ENCODE measurements at places on chromosomes 2 and 18.

- DNase-seq, result no peak
These were observed 8.6 kb upstream of the GPR55 start for GRCh38 chr2:230933521-230934180.

GRCh38 chr2:150997702-150998440, 263.8 kb downstream of the RBM43 start:
- DNase-seq, result peak; percentile 97

GRCh38 chr18:51588616-51589015, 391.1 kb upstream of the MEX3C start:
- no peak for DNase-seq

- DNase-seq, result no peak
These were observed 77.1 kb downstream of the CYRIA start for GRCh38 chr2:16588565-16588964.

GRCh38 chr2:50995610-50996009, 36.3 kb downstream of the NRXN1 start:
- peak; percentile 2 for DNase-seq

GRCh38 chr2:22530131-22530530, 854.8 kb upstream of the KLHL29 start:
- no peak for DNase-seq

DNA sequence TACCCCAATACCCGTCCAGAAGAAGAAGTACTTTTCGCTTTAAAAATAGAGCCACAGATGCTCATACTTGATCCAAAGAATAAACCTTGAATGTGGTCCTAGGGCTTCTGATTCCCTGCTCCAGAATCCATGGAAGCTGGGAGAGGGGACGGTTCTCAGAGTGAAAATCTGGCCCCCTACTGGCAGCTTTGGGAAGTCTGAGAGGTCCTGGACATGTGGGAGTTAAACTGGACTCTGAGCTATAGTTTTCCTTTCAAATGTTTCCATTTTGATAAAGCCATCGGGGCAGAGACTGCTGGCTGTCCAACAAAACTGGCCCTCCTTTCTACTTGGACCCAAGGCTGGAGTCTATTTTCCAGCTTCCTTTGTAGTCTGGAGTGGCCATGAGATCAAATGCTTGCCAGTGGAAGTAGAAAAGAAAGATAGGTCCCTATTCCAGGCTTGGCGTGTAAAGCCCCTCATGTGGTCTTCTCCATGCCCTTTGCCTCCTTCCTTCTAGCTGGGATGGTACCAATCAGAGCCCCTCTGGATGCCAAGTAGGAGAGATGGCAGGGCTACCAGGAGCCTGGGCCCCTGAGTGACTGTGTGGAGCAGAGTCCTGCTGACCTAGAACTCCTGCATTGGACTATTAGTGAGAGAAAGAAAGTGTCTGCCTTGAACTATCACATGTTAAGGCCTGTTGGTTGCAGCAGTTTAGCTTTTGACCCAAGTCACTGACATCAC, 37.7 kb upstream of the TBC1D8 start:
- peak; percentile 35 for DNase-seq

DNA sequence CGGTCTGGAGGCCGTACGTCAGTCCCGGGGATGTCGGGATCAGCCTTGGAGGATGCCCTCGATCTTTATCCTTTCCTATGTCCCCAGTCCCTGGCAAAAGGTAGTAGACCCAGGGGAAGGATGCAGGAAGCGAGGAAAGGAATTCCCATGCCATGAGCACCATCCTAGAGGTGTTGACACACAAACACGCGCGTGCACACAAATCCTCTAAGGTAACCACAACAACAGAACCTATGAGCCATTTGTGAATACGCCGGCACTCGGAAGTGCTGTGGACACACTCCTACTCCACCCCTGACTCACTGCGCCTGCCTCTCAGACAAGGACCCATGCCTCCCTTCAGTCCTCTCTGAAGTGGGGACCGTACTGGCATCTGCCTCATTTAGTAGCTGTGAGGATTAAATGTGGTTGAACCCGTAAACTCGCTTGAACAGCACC, 11.3 kb upstream of the MLPH start:
- DNase-seq, result peak; percentile 71

DNA sequence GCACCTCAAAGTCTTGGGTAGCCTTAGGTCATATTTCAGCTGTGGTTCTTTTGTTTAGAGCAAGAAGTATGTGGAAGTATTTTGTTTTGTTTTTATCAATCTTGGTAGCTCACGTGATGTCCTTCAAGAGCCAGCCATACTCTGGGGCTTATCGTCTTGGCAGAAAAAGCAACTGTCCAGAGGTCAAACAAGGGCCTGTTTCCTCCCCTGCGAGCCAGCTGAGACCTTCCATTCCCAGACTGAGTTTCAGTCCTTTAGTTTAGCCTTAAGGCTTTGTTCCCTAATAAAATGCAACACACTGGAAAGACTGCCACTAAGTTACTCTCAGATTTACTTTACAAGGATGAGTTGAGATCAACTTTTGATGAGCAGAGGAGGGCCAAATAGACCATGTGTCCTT, 63.5 kb downstream of the TXNL1 start:
- DNase-seq, result no peak

DNA sequence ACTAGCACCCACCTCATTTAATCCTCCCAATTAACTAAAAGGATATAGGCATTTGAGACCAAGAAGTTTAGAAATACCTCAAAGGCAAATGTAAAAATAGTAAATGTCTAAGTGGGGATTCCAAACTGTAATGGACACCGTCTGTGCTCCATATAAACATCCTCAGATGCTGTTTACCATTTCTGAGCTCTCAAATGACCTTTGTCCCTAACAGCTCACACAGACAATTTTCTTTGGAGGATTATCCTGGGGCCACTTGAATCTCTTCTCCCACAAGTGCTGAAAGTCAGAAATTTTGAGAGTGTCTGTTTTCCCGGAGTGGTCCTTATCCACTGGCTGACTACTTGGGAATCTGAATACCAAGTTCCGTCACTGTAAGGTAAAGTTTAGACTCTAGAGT, 1418.9 kb downstream of the LRP1B start:
- no peak for DNase-seq

GRCh38 chr2:203246646-203247045, 7.8 kb downstream of the CYP20A1 start:
- no peak for DNase-seq

DNA sequence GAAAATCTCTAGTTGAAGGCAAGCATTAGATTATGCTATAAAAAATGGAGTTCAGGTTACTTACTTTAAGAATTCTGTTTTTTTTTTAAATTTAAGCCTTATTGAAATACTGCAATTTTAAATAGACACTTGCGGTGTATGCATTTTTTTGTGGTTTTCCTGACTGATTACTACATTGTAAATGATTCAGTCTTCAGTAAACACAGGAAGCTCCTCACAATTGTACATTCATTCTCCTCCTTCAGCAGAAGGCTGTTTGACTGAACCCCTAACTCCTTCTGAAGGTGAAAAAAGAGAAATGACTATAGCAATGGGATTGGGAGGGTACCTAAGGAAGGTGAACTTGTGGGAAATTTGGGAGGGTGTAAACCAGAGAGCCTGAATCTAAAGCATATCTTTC, 136.1 kb downstream of the GCA start:
- DNase-seq, result no peak

GRCh38 chr2:67498931-67499330, 101.8 kb downstream of the ETAA1 start:
- no peak for DNase-seq

- peak; percentile 1 for DNase-seq
These were observed 17.6 kb downstream of the CTNNA2 start for GRCh38 chr2:79530443-79530842.
